Panc1 (cell line): ENCODE measurements at places on chromosomes 5 and 9. TPM values are rescaled to one million over a fixed set of nuclear protein-coding genes. Genes with fewer than 3 reads are reported as not detected.

DNA sequence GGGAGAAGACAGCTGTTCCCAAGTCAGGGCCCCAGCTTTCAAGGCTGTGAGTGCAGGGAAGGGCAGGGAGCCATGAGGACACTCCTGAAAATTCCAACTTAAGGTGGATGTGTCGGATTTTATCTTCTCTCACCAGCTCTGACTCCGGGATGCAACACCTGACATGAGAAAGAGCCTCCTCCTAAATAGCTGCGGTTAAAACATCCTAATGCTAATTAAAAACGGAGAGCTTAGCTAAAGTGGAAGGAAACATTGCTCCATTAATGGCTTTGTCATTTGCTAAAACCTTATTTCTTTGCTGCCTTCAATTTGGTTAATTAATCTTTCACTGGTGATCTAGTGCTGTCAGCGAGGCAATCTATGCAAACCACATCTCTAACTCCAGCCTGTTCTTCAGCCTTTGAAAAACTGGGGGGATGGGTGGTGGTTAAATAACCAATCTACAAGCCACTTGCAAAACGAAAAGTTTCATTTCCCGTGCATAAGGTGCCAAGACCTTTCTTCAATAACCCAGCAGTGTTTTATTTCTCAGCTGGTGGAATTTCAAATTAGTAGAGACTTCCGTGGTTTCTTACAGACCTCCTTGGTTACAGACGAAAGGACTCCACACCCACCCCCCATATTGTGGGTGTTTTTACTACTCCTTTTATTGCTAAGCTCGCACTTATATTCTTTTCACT, 379.6 kb downstream of the MLLT3 start:
- DNase-seq, result no peak
- no peak overlapping the region for H3K27ac ChIP-seq
- H3K36me3 ChIP-seq, result no peaks in the 10 kb centered on the region
- H3K4me1 ChIP-seq, result no peaks in the 10 kb centered on the region

- H3K27me3 ChIP-seq, result no peaks in the 10 kb centered on the region
- H3K27ac ChIP-seq, result no peak overlapping the region
- no peak for DNase-seq
- H3K4me1 ChIP-seq, result peaks cover 11% of the 10 kb centered on the region; the same call in 1 of the 2 replicates
Observed at GRCh38 chr5:10500669-10501068, 59.0 kb downstream of the ROPN1L start.

- H3K27ac ChIP-seq, result no peak overlapping the region
- H3K4me3 ChIP-seq, result no peak overlapping the region
- peaks cover 10% of the 10 kb centered on the region for H3K4me1 ChIP-seq
- DNase-seq, result no peak
- no peaks in the 10 kb centered on the region for H3K36me3 ChIP-seq
Observed at GRCh38 chr5:139908749-139909148, 113.1 kb downstream of the PSD2 start.

- H3K36me3 ChIP-seq, result no peaks in the 10 kb centered on the region
- no peak overlapping the region for H3K27ac ChIP-seq
- no peaks in the 10 kb centered on the region for H3K27me3 ChIP-seq
- DNase-seq, result no peak
- no peak overlapping the region for H3K4me3 ChIP-seq
Observed at GRCh38 chr9:126953041-126953809, 38.6 kb downstream of the RALGPS1 start.

DNA sequence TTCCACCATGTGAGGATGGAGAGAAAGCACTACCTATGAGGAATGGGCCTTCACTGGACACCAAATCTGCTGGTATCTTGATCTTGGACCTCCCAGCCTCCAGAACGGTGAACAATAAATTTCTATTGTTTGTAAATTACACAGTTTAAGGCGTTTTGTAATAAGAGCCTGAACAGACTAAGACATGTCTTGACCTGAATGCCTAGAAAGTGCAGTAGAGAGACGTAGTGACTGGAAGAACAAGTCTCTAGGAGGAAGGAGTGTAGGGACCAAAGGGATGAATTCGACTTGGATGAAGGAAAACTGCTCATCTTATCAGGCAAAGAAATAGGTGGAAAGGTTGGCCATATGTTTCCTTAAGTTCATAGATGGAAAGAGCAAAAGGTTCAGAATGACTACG, 309.8 kb upstream of the RGMB start:
- DNase-seq, result no peak
- H3K36me3 ChIP-seq, result no peaks in the 10 kb centered on the region
- no peaks in the 10 kb centered on the region for H3K4me1 ChIP-seq
- no peak overlapping the region for H3K4me3 ChIP-seq
- H3K27me3 ChIP-seq, result no peaks in the 10 kb centered on the region
- H3K27ac ChIP-seq, result no peak overlapping the region

DNA sequence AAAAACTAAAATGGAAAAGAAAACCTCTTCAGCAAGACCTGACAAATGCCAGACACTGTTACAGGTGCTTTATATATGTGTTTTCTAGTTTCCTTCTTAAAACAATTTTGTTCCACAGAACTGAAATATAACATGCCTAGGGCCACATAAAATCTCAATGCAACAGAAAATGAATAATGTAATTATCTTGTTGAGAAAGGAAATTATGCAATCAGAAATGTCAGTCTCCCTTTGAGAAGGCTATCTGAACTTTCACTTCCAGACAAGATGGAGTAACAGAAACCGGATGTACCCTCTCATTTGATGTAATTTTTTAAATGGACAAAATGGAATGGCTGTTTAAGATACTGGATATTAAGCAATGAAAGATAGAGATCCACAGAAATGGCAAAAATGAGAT, 79.2 kb downstream of the AGTPBP1 start:
- no peaks in the 10 kb centered on the region for H3K4me1 ChIP-seq
- H3K4me3 ChIP-seq, result no peak overlapping the region
- no peaks in the 10 kb centered on the region for H3K27me3 ChIP-seq
- DNase-seq, result no peak
- no peaks in the 10 kb centered on the region for H3K36me3 ChIP-seq
- H3K27ac ChIP-seq, result no peak overlapping the region

DNA sequence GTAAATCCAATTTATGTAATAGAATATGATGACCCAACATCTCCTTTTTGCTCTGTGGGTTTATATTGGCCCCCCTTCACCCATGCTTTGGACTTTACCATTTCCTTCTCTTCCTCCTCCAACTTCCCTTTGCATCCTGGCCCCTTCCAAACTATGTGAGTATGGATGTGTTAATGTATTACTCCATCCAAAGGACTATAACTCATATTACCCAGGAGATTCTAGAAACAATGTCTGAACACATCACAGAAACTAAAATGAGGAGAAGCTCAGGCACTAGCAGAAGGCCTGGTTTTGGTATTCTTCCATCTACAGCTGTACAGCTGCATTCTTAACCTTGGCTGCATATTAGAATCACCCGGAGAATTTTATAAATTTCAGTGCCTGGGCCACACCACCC, 110.7 kb downstream of the PDE4D start:
- no peak overlapping the region for H3K4me3 ChIP-seq
- no peaks in the 10 kb centered on the region for H3K4me1 ChIP-seq
- no peaks in the 10 kb centered on the region for H3K27me3 ChIP-seq
- DNase-seq, result no peak

DNA sequence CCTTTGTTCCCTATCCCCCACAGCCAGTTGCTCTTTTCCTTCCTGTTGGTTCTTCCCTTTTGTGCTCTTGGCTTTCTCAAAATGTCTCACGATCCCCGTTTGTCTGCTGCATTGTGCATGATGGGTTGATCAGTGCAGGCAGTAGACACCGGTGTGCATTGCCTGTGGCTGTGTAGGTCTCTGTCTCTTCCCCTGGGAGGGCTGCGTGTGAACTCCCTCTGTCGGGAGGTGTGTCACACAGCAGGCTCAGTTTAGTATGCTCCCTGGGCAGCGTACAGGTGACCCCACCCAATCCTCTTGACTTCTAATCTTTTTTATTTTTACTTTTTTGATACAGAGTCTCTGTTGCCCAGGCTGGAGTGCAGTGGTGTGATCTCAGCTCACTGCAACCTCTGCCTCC, 265.3 kb downstream of the FSTL4 start:
- H3K27me3 ChIP-seq, result peaks cover 22% of the 10 kb centered on the region
- H3K4me3 ChIP-seq, result no peak overlapping the region

Gene PCDHB2
- 12.8 TPM for total RNA-seq

DNA sequence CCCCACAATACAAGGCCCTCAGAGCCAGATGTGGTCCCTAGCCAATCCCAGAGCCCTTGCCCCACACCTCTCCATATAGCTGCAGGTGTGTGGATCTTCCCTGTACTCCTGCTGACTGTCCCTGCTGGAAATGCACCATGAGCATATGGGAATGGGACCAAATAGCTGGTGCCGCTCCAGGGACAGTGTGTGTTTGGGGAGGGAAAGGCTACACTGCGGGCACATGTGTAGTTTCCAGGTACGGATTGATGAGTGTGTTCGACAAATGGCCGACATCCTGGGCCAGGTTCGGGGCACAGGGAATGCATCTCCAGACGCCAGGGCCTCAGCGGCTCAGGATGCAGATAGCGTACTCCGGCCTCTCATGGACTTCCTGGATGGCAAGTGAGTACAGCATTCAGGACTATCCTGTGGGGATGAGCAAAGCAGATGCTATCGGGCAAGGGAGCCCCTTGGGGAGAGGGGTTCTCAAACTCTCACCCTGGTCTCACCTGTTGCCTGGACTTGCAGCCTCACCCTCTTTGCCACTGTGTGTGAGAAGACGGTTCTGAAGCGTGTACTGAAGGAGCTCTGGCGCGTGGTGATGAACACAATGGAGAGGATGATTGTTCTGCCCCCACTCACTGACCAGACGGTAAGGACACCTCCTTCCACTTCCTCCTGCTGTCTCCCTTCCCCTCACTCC, 91.1 kb upstream of the RUSC2 start:
- H3K4me3 ChIP-seq, result no peak overlapping the region
- no peaks in the 10 kb centered on the region for H3K4me1 ChIP-seq
- no peaks in the 10 kb centered on the region for H3K36me3 ChIP-seq
- DNase-seq, result no peak
- no peaks in the 10 kb centered on the region for H3K27me3 ChIP-seq

- H3K27me3 ChIP-seq, result no peaks in the 10 kb centered on the region
- no peak overlapping the region for H3K27ac ChIP-seq
- no peak for DNase-seq
- H3K4me1 ChIP-seq, result no peaks in the 10 kb centered on the region
Observed at GRCh38 chr5:172046593-172046992, 40.2 kb upstream of the FBXW11 start.

- H3K4me1 ChIP-seq, result no peaks in the 10 kb centered on the region
- no peaks in the 10 kb centered on the region for H3K27me3 ChIP-seq
- no peaks in the 10 kb centered on the region for H3K36me3 ChIP-seq
- no peak overlapping the region for H3K27ac ChIP-seq
Observed at GRCh38 chr5:28012538-28012937, 974.2 kb upstream of the CDH9 start.

Gene C5orf58
- total RNA-seq, result 0.15 TPM

Gene HMCN2
- 0.05 TPM for total RNA-seq
